ENCODE measurements at places on chromosomes 7 and 10. TPM values are rescaled to one million over a fixed set of nuclear protein-coding genes. Genes with fewer than 3 reads are reported as not detected.

The BMS1 gene
- total RNA-seq = 21.7 TPM

The CLEC5A gene
- not detected for total RNA-seq

The DUS4L gene
- 9.3 TPM for total RNA-seq

The IFT22 gene
- 51.3 TPM for total RNA-seq

The MYL10 gene
- not detected for total RNA-seq

The LLCFC1 gene
- total RNA-seq = not detected

The RNF32 gene
- 1.9 TPM for total RNA-seq

The LIPA gene
- total RNA-seq = 52.0 TPM

The PPP1R3A gene
- not detected for total RNA-seq

The ZNF789 gene
- total RNA-seq = 9.5 TPM

The CAMK1D gene
- total RNA-seq = 6.7 TPM

The SLC26A5 gene
- not detected for total RNA-seq

The VPS37D gene
- total RNA-seq = 4.0 TPM

The ZNF775 gene
- 5.6 TPM for total RNA-seq

The CRHR2 gene
- 0.05 TPM for total RNA-seq

The ENTPD1 gene
- total RNA-seq = not detected

The ZSCAN25 gene
- total RNA-seq = 10.2 TPM

The P4HA1 gene
- 18.1 TPM for total RNA-seq

The STOX1 gene
- 0.45 TPM for total RNA-seq

The NPFFR1 gene
- not detected for total RNA-seq

The CDC14C gene
- not detected for total RNA-seq

The DDC gene
- total RNA-seq = 1.7 TPM

The C7orf57 gene
- total RNA-seq = 0.31 TPM

The EBLN1 gene
- total RNA-seq = not detected

The TAS2R5 gene
- total RNA-seq = 0.41 TPM
